ENCODE measurements at places on chromosomes 4 and X.

DNA sequence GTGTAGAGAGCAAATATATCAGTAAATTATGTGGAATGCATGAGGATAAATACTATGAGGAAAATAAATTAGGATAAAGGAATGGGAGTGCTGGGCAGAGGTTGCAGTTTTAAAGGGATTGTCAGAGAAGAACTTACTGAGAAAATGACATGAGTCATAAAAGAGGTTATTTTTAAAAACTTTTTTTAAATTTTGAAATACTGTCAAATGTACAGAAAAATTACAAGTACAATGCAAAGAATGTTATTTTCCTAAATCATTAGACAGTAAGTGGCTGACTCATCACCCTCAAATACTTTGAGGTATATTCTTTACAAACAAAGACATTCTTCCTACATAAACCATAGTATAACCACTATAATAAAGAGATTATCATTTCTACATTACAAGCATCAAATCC lies 29.8 kb upstream of the H2AZ1 start:
- no peak for DNase-seq

- no peak for DNase-seq
These were observed 122.1 kb downstream of the FRAS1 start for GRCh38 chr4:78179196-78179595.

- no peak for DNase-seq
These were observed 43.4 kb downstream of the NKX6-1 start for GRCh38 chr4:84455697-84456096.

DNA sequence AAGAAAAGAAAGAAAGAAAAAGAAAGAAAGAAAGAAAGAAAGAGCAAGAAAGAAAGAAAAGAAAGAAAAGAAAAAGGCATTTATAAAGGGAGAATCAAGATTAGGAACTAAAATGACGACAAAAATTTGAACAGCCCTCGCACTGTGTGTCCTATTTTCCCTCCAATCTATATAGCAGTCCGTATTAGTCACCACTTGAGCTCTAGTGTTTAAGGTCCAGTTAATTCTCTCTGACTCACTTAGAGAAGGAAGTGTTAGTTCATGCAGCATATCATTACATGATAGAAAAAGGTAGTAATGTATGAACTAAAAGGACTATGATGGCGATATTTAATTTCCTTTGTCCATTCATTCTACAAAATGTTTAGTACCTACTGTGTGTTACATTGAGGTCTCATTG lies 122.7 kb downstream of the CBLL2 start:
- peak; percentile 36 for DNase-seq

DNA sequence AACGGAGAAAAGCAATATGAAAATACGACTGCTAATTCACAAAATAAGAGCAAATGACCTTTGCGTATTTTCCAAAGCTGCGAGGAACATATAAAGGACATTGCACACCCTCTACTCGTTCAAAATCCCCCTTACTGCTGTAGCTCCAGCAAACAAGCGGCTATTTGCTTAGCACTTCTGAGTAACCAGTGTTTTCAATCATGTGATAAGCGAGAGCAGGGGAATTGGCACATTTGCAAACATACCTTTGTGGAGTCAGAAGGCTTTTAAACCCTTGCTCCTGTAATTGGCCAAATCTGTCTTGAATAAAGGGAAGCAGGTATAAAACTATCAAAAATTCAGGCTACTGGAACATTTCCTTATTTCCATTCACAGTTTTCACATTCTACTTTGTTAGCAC lies 610.2 kb downstream of the UBE2NL start:
- no peak for DNase-seq

DNA sequence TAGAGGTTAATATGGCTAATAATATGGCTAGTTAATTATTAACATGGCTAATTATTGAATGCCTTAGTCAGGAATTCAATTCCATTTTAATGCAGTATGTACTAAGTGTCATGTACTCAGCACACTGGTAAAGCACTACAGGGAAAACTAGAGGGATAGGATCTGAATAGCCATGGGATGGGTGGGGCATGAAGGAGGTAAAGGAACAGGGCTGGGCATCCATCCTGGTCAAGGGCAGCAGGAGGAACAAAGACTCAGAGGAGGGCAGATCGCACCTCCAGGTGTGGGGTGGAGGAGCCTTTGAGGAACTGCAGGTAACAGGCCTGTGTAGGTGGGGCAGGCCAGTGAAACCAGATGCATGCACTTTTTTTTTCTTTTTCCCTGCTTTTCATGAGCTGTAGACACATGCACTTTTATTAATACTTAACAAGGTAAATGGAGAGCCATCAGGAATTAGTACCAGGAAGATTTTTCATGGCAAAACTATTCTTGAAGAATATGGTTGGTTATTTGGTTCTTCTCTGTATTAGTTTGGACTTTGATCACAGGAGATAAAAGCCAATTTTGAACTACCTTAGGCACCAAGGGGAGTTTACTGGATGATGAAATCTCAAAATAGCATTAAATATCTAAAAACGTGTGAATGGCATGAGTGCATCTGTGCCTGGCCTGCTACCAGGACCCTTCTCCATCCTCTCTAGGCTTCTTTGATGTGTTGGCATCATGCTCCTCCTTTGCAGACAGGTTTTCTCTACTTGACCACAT lies 88.3 kb downstream of the CC2D2A start:
- no peak for DNase-seq

DNA sequence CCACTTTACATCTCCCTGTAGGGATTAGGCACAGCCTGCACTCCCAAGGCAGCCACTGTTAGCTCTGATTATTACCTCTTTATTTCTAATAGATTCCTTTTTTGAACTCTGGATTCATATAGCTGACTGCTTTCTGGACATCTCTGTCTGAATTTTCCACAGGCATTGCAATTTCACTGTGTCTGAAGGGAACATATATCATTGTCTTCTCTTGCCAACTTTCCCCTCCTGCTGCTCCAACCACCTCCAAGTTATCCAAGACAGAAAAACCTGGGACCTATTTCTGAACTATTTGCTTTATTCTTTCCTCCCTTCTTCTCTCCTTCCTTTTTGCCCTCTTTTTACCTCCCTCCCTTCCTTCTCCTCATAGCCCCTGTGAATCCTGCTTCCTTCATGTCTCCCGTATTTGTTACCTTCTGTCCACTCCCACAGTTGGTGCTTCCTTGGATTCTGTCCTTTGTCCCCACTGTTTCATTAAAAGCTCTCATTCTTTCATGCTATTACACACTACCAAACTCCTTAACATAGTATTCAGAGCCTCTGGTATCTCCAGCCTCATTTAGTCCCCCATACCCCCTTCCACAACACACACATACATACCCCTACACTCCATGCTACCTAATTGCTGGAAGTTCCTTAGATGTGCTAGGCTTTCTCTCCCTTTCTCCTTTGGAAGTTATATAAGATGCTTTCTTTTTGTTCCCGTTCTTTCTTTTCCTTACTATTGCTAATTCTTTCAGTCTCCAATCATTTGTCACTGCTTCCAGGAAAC lies 34.7 kb downstream of the FGF2 start:
- no peak for DNase-seq

GRCh38 chr4:25783126-25783525 lies 79.7 kb downstream of the SEL1L3 start:
- DNase-seq: no peak

GRCh38 chr4:10118048-10119004 lies 1.7 kb upstream of the WDR1 start:
- no peak for DNase-seq

DNA sequence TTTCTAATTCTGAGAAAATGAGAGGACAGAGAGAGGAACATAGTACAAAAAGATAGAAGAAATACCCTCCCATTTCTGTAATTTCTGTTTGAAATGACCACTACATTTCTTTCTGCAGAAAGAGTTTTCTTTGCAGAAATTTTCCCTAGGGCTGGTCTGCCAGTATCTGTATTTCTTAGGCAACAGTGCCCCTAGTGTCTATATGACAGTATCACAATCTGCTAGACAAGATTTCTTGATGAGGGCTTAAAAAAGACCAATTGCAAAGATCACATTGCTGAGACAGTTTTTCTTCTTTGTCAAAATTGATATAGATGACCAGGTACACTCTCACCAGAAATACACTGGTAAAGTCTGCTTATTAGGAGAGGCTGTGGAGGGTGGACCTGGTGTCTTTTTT lies 81.0 kb upstream of the ZDHHC15 start:
- DNase-seq: no peak

DNA sequence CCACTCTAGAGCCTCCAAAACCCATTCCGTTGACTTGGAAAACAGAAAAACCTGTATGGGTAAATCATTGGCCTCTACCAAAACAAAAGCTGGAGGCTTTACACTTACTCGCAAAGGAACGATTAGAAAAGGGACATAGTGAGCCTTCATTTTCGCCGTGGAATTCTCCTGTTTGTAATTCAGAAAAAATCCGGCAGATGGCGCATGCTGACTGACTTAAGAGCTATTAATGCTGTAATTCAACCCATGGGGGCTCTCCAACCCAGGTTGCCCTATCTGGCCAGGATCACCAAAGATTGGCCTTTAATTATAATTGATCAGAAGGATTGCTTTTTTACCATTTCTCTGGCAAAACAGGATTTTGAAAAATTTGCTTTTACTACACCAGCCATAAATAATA lies 60.8 kb downstream of the ZNF732 start:
- no peak for DNase-seq

DNA sequence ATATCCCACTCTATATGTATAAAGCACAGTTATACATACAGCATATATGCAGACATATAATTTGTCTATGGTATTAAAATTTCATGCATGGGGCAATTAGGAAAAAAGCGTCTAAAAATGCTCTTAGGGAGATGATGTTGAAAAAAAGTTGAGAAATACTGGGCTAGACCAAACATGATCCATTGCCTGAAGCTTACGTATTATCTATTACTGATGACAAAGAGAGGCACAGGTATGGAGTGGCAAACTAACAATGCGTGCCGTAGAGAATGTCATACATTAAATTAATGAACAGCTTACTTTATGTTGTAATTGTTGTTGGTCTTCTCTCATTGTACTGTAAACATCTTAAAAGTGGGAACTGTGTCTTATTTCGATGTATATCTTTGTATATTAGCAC lies 13.9 kb downstream of the RHOH start:
- DNase-seq: no peak

DNA sequence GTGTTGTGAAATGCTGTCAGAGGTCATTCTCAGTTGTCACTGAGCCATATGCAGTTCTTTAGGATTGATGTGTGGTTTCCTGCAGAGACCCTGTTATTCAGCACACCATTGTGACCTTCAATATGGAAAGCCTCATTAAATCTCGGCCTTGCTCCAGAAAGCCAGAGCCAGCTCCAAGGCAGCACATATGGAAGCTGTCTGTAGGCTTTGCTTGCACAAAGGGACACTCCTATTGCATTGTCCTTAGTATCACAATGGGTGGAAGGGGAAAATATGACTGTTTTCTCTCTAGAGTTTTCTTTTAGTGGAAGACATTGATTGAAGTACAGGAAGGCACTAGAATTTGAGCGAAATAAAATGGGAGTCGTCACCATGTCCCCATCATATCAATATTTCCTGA lies 179.0 kb downstream of the CEP135 start:
- DNase-seq: no peak

DNA sequence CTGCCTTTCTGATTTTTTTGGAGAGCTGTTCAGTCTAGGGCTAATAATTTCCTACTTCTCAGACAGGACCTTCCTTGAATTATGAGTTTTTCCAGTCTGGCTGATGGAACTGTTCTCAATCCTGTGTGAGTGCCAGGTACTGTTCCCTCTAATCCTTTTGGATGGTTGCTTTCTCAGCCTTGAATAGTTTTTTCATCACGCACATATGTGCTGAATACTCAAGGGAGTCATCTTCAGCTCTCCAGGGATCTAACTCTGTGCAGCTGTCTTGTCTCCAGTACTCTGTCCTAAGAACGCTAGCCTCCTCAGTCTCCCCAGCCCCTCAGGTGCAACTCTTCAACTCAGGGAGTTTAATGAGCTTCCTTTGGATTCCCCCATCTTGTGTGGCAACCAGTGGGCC lies 93.2 kb downstream of the GASK1B start:
- no peak for DNase-seq

- DNase-seq: no peak
These were observed 41.5 kb upstream of the DCAF8L2 start for GRCh38 chrX:27548624-27549023.

- DNase-seq: no peak
These were observed 50.8 kb downstream of the WWC2 start for GRCh38 chr4:183149616-183150539.

- peak; percentile 97 for DNase-seq
These were observed 32.2 kb downstream of the TRMT44 start for GRCh38 chr4:8472689-8473197.

DNA sequence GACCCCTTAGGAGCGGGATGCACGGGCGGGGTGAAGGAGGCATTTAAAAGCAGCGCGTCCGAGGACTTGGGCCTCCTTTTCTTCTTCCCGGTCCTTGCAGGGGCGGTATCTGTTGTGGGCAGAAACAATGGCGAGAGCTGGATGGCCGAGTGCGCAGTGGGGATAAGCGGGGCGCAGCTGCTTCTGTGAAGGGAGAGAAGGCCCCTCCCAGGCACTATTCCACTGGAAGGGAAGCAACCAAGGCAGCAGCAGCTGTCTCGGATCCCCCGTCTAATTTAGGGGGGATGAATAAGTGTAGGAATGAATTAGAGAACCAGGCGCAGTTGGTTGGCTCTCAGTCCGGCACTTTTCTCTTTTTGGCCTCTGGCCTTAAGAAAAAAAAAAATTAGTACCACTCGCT lies 995 bp downstream of the SMARCA5 start:
- peak; percentile 23 for DNase-seq

DNA sequence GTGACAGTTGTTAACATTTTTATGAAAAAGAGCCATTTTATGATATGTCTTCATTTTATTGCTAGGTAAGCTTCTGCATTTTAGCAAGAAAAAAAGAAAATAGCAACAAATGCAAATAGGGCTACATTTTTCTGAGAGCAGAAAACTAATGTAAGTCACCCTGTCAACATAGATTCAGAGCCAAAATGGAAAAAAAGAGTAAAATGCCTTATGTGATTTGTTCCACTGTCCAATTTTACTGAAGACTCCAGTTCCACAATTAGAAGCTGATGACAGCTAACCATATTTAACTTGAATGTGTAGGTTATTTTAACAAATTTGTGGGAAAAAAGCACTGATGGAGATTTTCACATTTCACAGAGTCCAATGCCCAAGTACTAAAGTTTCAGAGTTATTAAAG lies 772.3 kb downstream of the FAT4 start:
- DNase-seq: no peak

GRCh38 chr4:163164110-163164509 lies 2.6 kb downstream of the NAF1 start:
- DNase-seq: no peak

GRCh38 chr4:70606459-70606858 lies 14.4 kb downstream of the AMBN start:
- no peak for DNase-seq

DNA sequence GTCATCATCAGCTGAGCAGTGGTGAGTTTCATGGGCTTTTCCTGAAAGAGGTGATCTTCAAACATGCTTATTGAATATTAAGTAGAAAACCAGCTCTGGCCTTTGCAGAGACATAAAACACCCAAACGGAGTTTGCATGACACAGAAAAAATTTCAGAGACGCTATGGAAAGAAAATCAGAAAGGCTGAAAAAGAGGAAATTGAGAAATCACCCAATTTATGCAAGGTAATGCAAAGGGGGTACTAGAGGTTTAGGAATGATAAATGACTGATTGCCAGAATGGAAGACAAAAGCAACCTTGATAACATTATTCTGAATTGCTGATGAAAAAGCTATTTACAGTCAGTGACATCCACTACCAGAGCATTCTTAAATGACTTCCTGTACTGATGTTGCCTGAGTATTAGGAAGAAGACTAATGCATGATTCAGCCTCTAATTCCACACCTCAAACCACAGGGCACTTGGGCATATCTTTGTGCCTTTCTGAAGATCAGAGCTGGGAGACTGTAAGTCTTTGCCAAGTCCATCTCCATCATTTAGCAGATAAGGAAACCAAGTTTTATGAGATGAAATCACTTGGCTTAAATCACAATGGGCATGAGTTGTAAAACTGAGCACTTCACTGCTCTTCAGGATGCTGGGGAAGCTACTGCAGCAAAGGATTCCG lies 565.7 kb downstream of the PPARGC1A start:
- DNase-seq: peak; percentile 80

Measured in kidney glomerular epithelial cell (primary cell).